ENCODE measurements at places on chromosomes 1 and 21. TPM values are rescaled to one million over a fixed set of nuclear protein-coding genes. Genes with fewer than 3 reads are reported as not detected.
A peak's percentile ranks its signal among the peaks of the same experiment; 100 is the strongest.

DNA sequence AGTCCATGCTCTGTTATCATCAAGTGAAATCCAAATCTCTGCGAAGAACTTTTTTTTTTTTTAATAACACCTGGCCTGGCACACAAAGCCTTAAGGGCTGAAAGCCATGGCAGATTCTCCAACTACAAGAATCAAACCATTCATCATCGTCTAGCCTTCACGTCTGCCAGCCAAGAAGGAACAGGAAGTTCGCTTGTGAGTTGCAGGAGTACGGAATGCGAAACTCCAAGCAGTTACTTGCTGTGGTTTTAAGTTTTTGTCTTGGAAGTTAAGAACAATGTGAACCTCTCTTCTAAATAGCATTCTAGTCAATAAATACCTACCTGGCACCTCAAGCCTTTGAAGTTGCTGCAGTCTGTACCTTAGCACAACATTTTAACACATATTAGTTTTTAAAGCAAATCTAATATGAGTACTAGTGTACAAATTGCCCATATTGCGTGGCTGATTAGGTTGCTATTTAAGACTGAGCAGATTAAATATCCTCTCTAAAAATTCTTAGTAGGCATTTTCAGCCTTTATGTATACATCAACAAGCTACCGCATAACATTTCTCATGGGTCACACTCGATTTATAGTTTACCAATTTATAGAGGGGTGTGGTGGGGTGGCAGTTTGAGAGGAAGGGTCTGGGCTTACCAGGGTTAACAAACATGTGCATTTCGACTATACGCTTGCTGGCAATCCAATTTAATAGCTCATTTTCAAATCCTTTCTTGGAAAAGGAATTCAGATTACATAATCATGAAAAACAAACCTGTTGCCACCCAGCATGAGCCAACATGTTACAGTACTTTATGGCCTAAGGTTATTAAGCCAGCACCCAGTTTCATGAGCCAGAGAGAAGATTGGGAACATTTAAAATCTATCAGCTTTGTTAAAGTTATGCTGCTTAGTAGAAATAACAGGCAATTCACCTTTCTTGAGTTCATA lies 22.2 kb upstream of the PTPN14 start:
- H3K27me3 ChIP-seq: no peaks in the 10 kb centered on the region
- H3K4me1 ChIP-seq: no peaks in the 10 kb centered on the region
- no peak overlapping the region for H3K27ac ChIP-seq
- no peak overlapping the region for H3K4me3 ChIP-seq
- no peaks in the 10 kb centered on the region for H3K36me3 ChIP-seq

DNA sequence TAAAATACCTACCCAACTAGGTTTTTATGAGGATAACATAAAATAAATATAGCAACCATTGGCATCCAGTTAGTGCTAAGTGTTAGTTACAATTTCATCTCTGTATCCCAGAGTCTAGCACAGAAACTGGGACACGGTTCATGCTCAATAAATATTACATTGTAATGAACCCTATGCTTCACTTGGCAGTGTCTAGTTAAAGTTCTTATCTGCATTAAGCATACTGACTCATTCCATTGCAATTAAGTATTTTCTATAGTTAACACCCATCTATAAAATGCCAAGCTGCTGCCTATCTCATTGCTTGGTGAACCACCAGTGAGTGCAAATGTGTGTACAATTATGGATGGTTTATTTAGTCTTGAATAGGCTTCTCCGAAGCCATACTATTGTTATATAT lies 15.2 kb downstream of the CHML start:
- no peak overlapping the region for H3K27ac ChIP-seq
- H3K27me3 ChIP-seq: no peaks in the 10 kb centered on the region
- peaks cover 4% of the 10 kb centered on the region for H3K4me1 ChIP-seq

DNA sequence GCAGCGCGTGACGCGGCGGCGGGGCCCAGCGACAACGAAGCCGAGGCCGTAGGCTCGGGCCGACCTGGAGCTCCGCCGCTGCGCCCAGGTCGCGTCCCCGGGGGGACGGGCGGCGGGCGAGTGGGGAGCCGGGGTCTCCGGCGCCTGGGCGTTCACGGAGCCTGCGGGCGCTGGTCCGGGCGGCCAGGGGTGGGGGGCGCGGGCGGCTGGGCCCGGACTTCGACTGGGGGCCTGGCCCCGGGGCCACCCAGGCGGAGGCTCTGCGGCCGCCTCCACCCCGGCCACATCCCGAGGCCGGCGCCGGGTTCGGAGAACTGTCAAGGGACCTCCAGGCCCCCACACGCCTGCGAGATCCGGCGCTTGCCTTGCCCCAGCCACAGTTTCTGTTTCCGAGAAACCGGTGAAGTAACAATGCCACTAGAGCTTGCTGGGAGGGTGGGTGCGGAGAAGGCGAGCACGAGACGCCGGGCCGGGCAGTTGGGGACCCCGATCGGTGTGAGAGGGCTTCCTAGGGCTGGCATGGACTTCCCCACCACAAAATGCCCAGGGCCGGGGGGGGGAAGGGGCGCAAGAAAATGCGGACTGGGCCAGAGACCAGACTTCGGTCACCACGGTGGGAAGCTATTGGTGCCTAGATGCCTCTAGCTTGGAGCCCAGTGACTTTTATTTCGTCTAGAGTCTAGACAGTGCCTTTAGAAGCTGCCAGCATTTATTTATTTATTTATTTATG lies 501 bp downstream of the FBXO6 start:
- peaks cover 26% of the 10 kb centered on the region for H3K36me3 ChIP-seq
- H3K27ac ChIP-seq: peak overlapping the region; percentile 76
- H3K4me3 ChIP-seq: peak overlapping the region; percentile 60
- H3K27me3 ChIP-seq: no peaks in the 10 kb centered on the region
- H3K4me1 ChIP-seq: peaks cover 6% of the 10 kb centered on the region

- H3K27me3 ChIP-seq: no peaks in the 10 kb centered on the region
- no peaks in the 10 kb centered on the region for H3K4me1 ChIP-seq
- H3K36me3 ChIP-seq: no peaks in the 10 kb centered on the region
- no peak overlapping the region for H3K27ac ChIP-seq
- no peak overlapping the region for H3K4me3 ChIP-seq
Measured at GRCh38 chr1:76474922-76475321, 392.4 kb upstream of the ST6GALNAC5 start.

FBXO44 gene
- 16.4 TPM for total RNA-seq

All from K562 (cell line).